ENCODE measurements at places on chromosomes 2 and 18.

- DNase-seq, result no peak
Measured at GRCh38 chr2:185161701-185162100, 563.4 kb downstream of the ZNF804A start.

DNA sequence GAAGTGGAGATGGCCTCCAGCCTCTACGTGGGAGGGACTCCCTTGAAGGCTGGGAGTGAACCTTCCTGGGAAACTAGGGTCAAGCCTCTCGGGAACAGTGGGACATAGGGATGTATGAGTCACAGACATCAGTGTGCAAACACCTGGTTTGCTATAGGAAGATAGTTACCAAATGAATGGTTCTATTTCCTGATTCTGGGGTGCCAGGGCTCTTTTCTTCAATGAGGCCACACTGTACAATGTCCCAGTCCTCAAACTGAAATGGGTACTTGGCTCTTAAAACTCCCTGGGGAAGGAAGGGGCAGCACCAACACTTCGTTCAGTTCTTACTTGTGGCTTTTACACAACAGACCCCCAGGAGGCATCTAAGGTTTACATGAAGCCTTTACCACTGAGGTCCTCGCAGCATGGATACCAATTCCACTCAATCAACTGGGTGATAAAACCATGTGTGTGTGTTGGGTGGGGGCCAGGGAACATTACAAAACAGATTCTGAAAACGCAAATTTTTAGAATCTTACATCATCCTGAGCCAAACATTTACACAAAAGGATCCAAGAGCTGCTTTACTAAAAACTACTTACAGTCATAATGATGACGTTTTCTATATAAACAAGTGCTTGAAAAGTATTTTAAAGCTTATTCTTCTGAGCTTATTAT is 10.4 kb downstream of the ERFE start:
- DNase-seq, result no peak

GRCh38 chr2:240759459-240759858 is 60.6 kb downstream of the KIF1A start:
- DNase-seq, result no peak

DNA sequence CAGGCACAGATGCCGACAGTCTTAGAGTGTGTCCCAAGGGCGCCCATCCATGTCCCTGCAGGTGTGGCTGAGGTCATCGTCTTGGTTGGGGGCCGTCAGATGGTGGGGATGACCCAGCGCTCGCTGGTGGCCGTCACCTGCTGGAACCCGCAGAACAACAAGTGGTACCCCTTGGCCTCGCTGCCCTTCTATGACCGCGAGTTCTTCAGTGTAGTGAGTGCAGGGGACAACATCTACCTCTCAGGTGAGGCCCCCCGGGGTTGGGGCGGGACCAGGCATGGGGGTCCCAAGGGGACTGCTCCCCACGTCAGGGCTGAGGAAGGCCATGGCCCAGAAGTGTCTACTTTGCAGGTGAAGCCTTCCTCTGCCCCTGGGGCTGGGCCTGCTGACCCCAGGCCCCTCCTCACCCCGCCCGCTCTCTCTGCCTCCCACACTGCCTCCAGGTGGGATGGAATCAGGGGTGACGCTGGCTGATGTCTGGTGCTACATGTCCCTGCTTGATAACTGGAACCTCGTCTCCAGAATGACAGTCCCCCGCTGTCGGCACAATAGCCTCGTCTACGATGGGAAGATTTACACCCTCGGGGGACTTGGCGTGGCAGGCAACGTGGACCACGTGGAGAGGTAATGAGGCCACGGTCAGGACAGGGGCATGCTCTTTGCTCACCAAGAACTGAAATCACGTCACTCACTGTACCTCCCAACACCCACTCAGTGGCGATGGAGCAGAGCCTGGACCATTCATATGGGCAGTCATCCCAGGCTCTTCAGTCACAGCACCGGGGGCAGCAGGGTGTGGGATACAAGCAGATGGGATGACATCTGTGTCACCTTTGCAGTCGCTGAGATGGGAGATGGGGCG is 230.8 kb downstream of the ATAD2B start:
- DNase-seq, result no peak

DNA sequence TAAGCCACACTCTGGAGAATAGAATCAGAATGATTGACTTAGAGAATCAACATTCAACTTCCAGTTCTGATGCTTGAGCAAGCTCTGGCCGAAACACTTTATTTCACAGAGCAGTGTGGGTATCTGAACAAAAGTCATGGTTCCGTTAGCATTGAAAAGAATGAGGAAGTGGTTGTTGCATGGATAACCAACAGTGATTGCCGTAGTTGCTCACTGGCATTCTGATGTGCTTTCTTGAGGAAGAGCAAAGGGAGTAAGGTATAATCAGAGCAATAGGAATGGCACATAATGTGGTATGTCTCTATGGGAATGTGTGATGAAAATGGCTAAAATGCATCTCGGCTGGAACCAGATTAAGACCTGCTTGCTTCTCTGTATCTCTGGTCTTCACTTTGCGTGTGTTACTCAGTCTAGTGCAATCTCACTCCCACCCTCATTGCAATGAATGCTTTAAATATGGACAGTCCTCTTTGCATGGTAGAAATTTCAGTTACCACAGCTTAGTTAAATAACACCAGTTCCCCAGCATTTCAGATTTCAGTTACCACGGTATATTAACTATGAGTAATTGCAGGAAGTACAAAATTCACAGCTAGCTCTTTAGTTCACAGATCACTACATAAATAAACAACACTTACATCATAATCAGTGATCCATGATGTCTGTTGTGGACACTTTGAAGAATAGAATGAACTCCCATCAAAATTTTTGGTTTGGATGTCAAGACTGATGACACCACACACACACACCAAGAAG is 7.8 kb upstream of the RAB12 start:
- no peak for DNase-seq

- no peak for DNase-seq
Measured at GRCh38 chr2:26442707-26443106, 35.2 kb downstream of the OTOF start.

DNA sequence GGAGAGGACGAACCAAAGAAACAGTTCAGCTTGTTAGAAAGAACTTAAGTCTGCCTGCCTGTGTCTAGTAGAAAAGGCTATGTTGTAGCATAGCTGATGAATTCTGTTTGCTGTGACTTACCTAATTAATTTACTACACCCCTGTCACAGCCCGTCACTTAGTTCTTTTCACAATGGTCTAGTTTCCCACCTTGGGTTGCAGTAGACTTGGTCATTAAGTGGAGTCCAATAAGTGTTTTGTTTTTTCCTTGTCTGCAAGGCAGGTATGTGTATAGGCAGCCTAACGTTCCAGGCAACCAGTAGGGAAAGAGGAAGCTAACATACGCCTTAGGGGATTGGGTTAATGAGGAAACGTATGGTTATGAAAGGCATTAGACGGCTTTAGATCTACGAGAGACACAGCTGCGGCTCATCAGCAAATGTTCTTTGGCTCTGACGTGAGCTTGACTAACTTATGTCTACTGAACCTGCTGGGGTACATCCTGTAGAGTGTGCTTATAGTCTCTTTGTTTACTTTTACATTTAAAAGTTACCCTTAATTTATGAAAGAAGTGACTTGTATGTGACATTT is 180.1 kb downstream of the PRPF40A start:
- no peak for DNase-seq

DNA sequence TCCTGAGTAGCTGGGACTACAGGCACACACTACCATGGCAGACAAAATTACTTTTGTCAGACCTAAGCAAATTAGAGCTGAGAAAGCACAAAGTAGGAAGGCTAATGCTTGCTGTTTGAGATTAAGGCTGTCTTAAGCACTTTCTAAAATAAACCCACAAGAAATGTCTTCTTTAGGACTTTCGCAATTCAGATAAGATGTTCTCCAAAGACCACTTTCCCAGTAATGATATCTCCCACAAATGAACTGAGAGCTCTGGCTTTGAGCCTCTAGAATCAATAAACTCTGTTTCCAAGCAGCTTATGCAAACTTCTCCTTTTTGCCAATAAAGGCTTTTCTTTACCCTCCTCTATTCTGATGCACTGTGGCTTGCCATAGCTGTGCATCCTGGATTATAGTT is 32.0 kb upstream of the GALNT1 start:
- no peak for DNase-seq

- no peak for DNase-seq
Measured at GRCh38 chr2:72603481-72603880, 222.4 kb downstream of the EXOC6B start.

GRCh38 chr18:47036298-47036874 is 965 bp upstream of the ELOA2 start:
- DNase-seq, result no peak

- DNase-seq, result no peak
Measured at GRCh38 chr2:15863089-15863488, 77.3 kb upstream of the MYCN start.

- DNase-seq, result no peak
Measured at GRCh38 chr2:95285542-95285932, 11.3 kb downstream of the PROM2 start.

Measured in activated T-helper 1 cell treated with anti-CD3 and anti-CD28 coated beads, Interleukin-2, amount 50 U/mL, for 16 hours (primary cell).